ENCODE measurements at places on chromosomes 3 and 15. TPM values are rescaled to one million over a fixed set of nuclear protein-coding genes. Genes with fewer than 3 reads are reported as not detected.

Gene ALS2CL
- total RNA-seq = 64.5 TPM

Gene CCPG1
- total RNA-seq = 60.7 TPM

Gene RARB
- 14.0 TPM for total RNA-seq

Gene ZNF385D
- 28.5 TPM for total RNA-seq

Gene CHRNA7
- 8.3 TPM for total RNA-seq

Gene IL17RE
- 11.9 TPM for total RNA-seq

Gene NTRK3
- 11.8 TPM for total RNA-seq

Gene AP3B2
- 12.5 TPM for total RNA-seq

Gene ABCC5
- total RNA-seq = 119 TPM

Gene MYRIP
- total RNA-seq = 4.8 TPM

DNA sequence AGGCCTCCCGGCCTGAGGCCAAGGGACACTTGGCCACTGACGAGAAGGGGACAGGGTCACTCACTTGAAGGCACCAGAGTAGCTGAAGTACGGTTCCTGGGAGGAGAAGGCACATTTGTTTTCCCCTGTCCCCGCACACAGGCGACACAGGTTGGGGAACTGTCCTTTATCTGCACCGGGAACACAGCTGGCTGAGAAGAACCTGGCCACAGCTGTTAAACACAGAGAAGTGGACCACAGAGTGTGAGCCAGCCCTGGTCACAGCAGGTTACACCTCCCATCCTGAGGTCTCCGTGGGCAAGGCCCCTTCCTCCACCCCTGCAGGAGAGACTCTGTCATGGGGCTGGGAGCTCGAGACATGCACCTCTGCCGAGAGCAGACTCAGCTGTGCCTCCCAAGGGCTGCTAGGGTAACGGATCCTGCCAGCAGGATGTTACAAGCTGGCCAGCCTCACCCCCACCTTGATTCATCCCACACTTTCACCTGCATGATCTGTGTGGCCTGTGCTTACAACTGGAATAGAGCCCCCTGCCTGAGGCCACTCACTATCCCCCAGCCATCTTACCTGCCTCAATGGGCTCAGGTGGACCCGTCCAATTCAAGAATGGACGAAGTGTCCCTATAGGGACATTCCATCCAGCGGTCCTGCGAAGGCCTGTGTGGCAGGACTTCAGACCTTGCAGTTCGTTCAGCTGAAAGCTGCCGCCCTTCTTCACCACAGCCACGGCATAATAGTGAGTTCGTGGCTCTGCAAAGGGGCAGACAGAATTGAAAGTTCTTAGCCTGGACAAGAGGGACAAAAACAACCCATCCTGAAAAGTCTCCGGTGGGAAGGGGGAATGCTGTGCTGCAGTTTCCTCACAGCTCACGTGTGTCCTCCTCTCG lies 9.2 kb downstream of the LTF start:
- peak; percentile 29 for DNase-seq

- DNase-seq = no peak
These were observed 80.3 kb downstream of the PEX5L start for GRCh38 chr3:179956416-179956830.

GRCh38 chr15:40382580-40383456 lies at the start of gene KNSTRN:
KNSTRN (plus strand) TSS chr15:40382721; CDS start chr15:40382836, 115 bp downstream.
- peak; percentile 93 for DNase-seq

DNA sequence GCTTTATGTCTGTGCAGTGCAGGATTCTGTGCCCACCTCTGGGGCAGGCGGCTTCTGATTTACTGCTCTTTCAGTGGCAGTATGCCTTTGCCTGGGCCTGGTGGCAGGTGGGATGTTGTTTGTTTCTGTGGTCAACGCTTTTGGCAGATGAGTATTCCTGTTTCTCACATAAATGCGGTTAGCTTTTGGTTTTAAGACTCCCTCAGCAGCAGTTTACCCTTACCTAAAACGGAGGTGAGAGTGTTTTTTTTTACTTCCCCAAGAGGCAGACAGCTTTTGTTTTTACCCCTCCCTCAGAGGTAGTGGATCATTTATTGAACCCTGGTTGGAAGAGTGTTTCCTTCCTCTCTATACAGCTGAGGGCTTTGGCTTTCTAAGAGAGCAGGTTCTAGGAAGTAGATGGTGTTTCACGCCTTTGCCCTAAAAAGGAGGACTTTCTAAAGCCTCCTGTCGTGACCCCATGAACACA lies 134.1 kb upstream of the PLSCR5 start:
- no peak for DNase-seq

DNA sequence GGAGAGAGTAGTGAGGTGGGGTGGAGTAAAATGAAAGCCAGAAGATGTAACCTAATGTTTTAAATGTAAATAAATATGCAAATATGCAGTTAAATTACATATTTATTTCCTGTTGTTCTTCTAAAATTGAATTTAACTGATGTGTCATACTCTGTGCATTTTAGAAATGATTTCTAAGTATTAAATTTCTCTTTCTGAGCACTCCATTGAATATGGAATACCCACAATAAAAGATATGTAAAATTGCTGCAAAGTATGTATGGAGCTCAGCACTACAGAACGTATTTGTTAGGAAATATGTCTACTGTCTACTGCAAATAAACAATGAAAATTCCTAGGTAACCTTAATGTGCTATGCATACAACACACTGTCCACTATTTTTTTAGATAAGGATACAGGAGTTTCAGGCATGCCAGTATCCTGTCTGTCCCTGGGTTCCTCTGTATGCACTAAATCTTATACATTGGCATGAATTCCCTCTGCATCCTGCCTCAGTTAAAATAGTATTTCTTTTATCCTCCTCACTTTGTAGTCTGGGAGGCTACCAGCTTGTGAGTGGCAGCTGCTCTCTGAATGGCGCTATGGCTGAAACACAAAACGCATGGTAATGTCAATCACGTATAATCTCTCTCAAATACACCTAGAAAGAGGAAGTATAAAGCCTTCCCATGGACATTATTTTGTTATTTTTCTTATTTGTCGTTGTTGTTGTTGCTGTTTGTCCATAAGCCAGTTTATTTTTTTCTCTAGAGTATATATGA lies 579.5 kb downstream of the PYDC2 start:
- no peak for DNase-seq

DNA sequence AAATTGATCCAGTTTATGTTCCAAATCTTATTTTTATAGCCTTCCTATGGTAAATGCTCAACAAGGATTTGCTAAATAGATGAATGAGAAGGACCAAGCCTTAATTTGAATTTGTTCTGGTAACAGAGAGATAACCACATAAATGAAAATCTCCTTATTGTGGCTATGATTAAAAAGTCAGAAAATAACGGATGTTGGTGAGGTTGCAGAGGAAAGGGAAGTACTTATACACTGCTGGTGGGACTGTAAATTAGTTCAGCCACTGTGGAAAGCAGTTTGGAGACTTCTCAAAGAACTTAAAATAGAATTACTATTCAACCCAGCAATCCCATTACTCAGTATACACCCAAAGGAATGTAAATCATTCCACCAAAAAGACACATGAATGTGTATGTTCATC lies 26.2 kb downstream of the AAGAB start:
- DNase-seq = no peak

DNA sequence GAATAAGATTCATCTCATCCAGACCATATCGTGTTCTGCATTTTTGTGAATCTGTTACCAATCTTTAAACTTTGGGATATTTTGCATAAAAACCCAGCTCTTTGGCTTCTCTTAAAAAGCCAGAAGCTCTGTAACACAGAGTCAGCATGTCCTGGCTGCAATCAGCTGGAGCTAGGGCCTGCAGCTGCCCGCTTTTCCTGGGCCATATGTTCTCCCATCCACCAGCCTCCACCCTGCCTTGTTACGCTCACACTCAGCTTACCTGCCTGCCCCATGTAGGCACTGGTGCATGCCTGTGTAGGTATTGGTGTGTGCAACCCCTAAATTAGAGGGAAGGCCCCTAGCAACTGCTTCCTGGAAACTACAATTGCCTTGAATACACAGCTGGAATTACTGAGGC lies 48.2 kb downstream of the CRYGS start:
- DNase-seq = no peak

DNA sequence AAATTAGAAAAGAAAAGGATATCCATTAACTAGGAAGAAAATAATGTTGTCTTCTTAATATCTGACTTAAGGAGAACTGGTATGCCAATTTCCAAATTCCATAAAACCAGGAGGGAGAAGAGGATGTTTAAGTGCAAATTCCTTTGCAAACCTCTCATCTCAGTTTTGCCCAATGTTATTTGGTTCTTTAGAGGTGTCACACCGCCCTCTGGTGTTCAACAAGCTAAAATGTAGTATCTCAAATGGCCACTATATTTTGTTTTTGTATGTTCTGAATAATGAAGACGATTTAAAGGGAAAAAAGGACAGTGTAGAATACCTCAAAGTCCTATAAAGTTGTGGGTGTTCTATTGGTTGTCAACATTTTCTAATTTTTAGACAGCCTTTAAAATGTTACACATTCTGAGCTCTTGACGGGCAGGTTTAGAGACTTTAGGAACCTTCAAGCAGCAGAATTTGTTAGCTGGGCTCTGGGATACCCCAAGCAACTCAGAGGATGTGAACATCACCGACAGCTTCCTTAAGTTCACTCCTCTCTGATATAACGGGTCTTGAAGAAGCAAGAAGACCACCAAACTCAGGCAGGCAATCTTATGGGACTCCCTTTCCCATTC lies 458.3 kb downstream of the MFSD1 start:
- peak; percentile 50 for DNase-seq

- no peak for DNase-seq
These were observed 233.1 kb downstream of the ROBO1 start for GRCh38 chr3:79534727-79535126.

DNA sequence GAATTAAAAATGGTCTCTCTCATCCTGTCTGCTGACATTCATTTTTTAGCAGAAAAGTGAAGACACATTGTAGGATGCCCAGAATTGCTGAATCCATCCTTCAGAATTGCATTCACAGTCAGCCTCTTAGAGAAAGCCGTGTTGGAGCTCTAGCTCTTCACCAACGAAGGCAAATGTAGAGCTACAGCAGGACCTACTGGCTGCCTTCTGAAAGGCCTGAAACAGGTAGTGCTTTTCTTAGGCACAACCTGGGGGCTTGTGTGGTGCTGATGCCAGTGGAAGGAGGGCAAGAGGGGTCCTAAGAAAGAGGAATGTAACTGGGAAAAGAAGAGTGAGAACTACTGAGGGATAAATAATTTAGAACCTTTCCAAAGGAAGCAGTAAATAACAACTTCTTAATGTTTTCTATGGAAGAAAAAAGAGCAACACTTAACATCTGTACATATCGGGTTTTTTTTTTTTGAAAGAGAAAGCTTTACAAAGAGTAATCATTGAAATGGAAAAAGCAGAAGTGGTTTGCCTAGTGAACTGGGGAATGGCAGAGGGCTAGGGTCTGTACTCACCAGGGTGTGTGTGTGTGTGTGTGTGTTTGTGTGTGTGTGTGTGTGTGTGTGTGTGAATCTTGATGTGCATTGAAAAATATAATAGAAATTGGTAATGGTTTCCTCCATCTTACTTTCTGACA lies 297.8 kb downstream of the SATB1 start:
- DNase-seq = no peak

DNA sequence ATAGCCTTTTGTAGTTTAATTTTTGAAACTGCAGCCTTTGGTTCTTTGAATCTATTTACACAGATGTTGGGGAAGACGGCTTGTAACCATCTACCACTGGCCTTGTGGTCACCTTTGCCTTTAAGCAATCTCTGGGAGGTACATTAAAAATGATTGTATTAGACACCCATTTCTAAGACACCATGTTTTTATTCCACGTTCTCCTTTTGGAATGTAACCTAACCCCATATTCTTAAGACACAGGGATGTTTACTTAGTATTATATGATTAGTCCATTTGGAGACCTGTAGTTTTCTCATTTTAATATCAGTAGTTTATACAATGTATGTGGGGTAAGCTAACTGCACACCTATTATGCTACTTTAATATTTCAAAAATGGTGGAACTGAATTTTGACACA lies 175.1 kb upstream of the PLSCR5 start:
- no peak for DNase-seq

GRCh38 chr3:134487406-134487805 lies 1.5 kb downstream of the CEP63 start:
- no peak for DNase-seq

DNA sequence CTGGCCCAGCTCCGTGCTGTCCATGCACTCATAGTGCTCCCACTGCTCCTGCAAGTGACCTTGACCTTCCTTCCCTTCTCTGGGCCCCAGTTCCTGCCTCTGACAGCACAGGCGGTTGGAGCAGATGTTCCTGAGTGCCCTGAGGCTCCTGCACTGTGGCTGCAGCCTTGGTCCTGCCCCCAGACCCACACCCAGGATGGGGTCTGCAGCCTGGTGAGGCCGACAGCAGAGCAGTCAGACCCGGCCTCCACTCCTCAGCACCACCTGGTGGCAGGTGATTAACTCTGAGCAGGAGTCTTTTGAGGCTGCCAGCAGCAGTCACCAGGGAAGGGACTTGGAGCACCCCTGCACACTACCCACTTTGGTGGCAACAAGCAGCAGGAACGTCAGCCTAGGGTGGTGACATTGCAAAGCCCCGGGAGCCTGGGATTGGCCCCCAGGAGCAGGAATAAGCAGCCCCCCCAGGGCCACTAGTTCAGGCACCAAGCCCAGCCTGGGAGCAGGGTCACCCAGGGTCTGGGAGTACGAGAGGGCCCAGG lies 64.6 kb downstream of the CYP11A1 start:
- no peak for DNase-seq

DNA sequence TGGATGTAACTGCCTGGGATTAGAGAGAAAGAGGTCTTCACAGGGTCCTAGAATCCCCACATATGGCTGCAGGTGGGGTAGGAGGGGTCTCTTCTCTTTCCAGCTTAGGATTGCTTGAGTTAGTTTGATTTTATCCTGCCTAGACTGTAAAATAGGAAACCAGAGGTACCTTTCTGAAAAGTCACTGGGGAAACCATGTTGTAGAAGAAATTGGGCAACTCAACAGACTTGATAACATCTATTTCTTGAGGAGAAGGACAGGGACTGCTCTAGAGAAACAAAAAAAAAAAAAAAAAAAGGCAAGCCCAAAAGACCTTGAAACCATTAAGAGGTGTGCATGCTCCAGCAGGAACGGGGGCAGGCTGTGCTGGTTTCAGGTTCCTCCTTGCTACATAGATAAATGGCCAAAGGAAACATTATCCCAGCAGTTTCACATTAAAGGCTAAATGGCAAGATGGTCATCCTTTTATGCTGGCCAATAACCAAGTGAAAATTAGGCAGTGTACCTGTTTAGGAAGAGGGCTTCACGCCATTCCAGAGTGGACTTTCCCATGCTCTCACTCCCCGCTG lies 116.1 kb downstream of the ALDH1A2 start:
- DNase-seq = no peak

DNA sequence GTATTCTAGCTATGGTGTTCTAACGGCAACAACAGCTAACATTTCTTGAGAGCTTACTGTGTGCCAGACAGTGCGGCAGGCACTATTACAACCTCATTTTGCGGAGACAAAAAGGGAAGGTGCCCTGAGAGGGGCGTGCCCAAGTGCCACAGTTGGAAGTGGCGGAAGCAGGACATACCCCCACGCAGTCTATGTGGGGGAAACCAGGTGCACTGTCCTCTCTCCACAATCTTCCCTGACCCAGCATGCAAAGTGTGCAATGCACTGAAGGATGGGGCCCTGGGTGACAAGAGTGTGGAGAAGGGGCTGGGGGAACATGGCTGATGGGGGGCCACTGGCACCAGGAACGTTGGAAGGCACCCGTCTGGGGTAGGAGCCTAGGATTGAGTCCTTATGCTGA lies 8.6 kb downstream of the ANP32A start:
- no peak for DNase-seq

- DNase-seq = no peak
These were observed 10.6 kb upstream of the ITPKA start for GRCh38 chr15:41483115-41483514.

GRCh38 chr3:14285548-14285925 lies 106.9 kb downstream of the LSM3 start:
- no peak for DNase-seq

- no peak for DNase-seq
These were observed 276.0 kb upstream of the TTC14 start for GRCh38 chr3:180325958-180326357.

GRCh38 chr3:45760878-45761711 lies 35.2 kb downstream of the SLC6A20 start:
- no peak for DNase-seq
